ENCODE measurements at places on chromosomes 1 and 21.

DNA sequence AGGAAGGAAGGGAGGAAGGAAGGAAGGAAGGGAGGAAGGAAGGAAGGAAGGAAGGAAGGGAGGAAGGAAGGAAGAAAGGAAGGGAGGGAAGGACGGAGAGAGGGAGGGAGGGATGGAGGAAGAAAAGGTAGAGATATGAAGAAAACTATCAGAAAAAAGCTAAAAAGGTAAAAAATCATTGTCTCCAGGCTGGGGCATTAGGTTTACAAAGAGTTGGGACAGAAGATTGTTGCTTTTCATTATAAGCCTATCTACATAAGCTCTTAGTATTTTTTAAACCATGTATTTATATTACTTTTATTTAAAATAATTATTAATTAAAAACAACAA is 7.2 kb upstream of the PINK1 start:
- DNase-seq, result no peak

DNA sequence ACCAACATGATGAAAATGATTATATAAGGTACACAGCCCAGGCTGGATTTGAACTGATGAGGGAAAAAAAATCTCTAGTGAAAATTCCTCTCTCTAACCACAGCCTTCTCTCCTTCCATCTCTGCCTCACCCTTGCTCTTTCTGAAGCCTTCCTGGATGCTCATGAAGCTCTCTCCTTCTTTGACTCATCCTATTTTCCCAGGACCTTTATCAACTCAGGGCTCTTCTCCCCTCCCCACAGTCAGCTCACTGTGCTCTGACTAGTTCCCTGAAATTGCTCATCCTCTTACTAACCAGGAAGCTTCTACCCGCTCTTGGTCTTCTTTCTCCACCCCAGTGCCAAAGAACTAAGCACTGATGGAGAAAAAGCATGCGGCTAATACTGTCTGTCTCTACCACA is 46.4 kb upstream of the ERG start:
- DNase-seq, result no peak

DNA sequence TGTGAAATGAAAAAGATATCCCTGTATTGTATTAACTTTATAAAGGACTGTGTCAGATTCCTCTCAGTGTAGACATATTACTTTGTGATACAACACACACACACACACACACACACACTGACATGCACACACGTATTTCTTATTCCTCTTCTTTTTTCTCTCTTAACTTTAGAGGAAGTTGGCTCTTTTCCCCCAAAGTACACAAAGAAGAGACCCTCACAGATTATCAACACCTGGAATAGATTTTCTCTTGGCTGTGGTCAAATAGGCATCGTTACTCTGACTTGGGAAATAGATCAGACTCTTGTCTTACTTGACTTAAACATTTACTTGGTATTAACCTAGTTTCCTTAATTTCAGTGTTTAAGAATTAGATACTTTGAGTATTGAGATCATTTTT is 792.8 kb downstream of the ADGRL2 start:
- no peak for DNase-seq

GRCh38 chr1:212230329-212230728 is 54.9 kb upstream of the PPP2R5A start:
- no peak for DNase-seq

DNA sequence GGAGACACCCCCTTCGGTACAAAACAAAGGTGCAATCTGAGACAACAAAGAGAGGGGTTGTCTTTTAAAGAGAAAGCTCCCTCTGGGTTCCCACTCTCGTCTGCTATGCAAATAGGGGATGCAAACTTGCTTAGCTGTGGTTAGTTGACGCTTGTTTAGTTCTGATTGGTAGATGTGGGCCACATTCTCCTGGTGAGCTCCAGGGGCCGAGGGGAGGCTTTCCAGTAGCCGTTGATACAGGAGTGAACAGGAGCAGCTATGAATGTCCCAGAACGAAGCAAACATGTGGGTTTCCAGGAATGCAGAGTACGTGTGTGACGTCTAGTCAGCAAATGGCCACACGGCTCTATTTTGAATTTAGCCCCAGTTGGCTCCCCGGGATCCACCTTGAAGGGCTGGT is 14.7 kb downstream of the TFF2 start:
- no peak for DNase-seq

DNA sequence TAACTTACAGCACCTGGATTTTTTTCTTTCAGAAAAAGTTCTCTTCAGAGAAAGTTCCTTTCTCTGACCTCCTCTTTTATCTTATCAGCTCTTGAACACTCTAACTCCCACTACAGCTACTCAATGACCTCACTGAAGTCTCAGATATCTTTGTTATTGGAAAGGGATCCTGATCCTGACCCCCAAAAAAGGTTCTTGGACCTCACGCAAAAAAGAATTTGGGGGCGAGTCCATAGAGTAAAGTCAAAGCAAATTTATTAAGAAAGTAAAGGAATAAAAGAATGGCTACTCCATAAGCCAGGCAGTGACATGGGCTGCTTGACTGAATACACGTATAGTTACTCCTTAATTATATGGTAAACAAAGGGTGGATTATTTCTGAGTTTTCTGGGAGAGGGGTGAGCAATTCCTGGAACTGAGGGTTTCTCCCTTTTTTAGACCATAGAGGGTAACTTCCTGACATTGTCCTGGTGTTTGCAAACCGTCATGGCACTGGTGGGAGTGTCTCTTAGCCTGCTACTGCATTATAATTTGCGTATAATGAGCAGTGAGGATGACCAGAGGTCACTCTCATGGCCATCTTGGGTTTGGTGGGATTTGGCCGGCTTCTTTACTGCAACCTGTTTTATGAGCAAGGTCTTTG is 44.2 kb downstream of the WDR64 start:
- DNase-seq, result no peak
